ENCODE measurements at places on chromosomes 11 and 22. TPM values are rescaled to one million over a fixed set of nuclear protein-coding genes. Genes with fewer than 3 reads are reported as not detected.

- H3K36me3 ChIP-seq, result peaks cover 43% of the 10 kb centered on the region
- no peak overlapping the region for H3K4me3 ChIP-seq
- peak overlapping the region; percentile 90 for H3K27ac ChIP-seq
- no peak for DNase-seq
- peaks cover 93% of the 10 kb centered on the region for H3K4me1 ChIP-seq
Measured at GRCh38 chr11:117999354-117999993, 13.3 kb downstream of the IL10RA start.

The CCDC34 gene
- total RNA-seq, result 20.2 TPM

DNA sequence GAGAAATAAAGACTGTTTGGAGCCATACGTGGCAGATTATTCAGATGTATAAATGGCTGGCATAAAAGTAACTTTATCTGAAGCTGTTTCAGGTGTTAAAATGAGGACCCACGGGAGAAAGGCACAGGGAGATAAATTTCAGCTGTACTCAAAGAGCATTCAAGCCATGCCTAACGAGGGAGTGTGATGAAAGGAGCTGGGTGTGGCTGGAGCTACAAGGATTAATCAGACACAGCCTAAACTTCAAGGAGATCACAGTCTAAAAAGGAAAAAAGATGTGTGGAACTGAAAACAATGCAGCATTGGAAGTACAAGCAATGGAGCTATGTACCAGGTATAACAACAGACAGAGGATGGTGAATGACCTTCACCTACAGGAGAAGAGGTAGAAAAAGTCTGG lies 120.8 kb upstream of the APOA1 start:
- no peak overlapping the region for H3K4me3 ChIP-seq
- no peak for DNase-seq
- no peaks in the 10 kb centered on the region for H3K27me3 ChIP-seq
- H3K4me1 ChIP-seq, result peaks cover 26% of the 10 kb centered on the region
- no peak overlapping the region for H3K27ac ChIP-seq
- no peaks in the 10 kb centered on the region for H3K36me3 ChIP-seq

DNA sequence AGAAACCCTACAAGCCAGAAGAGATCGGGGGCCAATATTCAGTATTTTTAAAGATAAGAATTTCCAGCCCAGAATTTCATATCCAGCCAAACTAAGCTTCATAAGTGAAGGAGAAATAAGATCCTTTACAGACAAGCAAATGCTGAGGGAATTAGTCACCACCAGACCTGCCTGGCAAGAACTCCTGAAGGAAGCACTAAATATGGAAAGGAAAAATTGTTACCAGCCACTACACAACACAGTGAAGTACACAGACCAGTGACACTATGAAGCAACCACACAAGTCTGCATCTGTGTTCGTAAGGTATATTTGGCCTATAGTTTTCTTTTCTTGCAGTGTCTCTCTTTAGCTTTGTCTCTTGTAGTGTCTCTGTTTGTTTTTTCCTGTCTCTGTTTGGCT lies 29.0 kb downstream of the TMEM225 start:
- no peak overlapping the region for H3K4me3 ChIP-seq
- no peaks in the 10 kb centered on the region for H3K4me1 ChIP-seq
- H3K27ac ChIP-seq, result no peak overlapping the region

DNA sequence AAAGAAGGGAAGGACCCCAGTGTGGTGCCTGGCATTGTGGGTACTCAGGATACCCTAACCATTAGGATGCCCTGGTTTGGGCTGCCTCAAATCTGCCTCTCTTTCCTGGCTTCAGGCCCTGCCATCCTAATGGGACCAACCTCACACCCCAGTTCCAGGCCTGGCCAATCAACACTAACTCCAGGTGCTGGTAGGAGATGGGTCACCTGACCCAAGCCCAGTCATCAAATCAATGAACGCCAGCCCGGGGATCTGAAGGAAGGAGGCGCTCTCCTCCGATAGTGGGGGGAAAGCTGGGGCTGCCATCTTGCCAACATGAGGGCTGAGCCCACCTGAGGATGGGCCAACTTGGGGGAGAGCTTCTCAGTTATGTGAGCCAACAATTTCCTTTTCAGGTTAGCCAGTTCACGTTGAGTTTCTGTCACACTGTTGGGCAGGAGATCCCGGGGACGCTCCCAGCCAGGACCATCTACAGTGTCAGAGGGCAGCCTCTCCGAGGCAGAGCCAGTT lies 12.7 kb downstream of the MFNG start:
- DNase-seq, result no peak
- no peaks in the 10 kb centered on the region for H3K27me3 ChIP-seq
- H3K36me3 ChIP-seq, result peaks cover 16% of the 10 kb centered on the region

DNA sequence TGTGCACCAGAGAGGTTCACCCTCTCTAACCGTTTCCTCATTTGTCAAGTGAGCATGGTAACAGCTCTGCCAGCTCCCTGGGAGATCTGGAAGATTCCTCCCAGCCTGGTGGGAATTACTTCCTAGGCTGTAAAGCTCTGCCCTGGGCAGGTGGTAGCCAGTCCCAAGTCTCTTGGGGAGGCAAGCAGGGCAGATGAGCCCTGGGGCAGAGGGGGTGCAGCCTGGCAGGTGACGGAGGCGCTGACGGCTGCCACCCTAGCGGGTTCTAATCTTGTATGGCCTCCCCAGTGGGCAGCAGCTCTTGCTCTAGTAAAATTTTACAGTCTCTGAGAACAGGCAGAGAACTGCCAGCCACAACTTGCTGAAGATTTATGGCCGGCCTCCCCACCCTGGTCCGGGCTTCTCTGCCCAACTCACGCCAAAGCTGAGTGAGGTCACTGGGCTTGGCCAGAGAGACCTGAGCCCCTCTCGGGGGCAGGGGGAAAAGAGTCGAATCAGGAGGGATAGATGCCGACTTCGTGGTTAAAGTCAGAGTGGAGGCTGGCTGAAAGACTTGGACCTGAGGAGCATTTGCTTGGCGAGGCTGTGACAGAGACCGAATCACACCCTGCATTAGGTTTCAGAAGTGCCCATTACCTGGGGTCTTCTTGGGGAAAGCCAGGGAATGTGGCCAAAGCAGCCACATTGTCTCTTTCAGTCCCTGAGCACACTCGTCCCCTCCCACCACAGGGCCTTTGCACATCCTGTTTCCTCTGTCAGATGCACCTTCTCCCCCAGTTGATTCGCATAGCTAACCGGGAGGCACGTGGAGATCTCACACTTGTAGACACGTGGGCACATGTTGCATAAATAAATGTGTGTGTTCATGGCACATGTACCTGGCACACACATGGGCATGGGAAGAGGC lies 188.2 kb downstream of the MN1 start:
- no peaks in the 10 kb centered on the region for H3K4me1 ChIP-seq
- H3K36me3 ChIP-seq, result no peaks in the 10 kb centered on the region
- peak overlapping the region; percentile 3 for H3K4me3 ChIP-seq

All from activated T-cell treated with anti-CD3 and anti-CD28 coated beads, Interleukin-2, amount 50 U/mL, for 72 hours (primary cell).